ENCODE measurements at places on chromosomes 6 and 20.

- DNase-seq: no peak
Measured at GRCh38 chr6:160124605-160125004, 3.0 kb downstream of the SLC22A1 start.

DNA sequence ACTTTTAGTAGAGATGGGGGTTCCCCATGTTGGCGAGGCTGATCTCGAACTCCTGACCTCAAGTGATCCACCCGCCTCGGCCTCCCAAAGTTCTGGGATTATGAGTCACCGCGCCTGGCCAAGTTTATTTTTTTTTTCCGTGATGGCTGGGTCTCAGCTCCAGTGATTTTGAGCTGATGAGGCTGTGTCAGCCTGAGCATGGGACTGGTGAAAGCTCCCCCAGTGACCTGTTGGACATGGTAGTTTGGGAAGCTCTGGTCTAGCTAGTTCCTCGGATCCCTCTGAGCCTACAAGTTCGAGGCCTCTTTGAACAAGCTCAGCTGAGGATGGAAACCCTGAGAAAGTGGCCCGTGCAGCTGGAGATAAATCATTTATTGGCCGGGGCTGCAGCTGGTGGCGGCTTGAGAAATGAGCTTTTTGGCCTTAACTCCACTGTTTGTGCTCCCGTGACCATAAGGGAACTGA is 126.8 kb downstream of the SNX5 start:
- no peak for DNase-seq

DNA sequence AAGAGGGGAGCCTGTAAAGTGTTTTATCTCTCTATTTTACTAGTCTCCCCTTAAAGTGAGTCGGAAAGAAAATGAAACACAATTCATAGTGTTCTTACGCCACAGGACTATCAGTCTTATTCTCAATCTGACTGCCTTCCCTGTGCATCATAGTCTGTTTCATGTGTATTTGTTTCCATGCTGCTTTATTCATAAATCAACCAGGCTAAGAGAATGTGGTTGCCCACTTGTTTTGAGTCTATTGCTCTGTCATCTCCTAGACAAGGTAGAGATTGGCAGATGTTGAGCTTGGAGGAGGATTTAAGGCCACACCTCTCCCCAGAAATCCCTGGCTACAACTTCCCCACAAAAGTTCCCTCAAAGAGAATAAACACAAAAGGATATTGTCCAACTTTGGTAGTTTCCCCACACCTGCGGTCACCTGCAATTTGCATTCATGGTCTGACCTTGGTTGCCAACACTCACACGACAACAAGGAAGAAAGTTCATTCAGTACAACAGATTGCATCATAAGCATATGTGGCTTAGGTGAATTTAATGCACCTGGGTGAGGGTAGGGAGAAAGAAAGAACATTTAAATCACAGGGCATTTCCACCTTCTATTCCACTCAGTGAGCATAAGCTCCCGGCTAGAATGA is 167.1 kb upstream of the FBXL4 start:
- no peak for DNase-seq

GRCh38 chr20:37313546-37314091 is 24.2 kb downstream of the MANBAL start:
- DNase-seq: no peak

GRCh38 chr6:165146456-165146855 is 162.9 kb downstream of the C6orf118 start:
- no peak for DNase-seq

DNA sequence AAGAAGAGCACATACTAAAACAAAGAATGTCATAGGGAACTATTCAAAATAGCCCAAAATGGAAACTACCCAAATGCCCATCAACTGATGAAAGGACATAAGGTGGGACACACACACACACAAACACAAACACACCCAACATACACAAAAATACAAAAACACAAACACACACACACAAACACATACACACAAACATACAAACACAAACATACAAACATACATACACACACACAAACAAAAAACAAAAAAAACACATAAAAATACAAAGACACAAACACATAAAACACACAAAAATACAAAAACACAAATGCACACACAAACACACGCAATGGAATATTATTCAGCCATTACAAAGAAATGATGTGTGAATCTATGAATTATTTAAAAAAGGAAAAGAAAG is 203.6 kb downstream of the ERMARD start:
- no peak for DNase-seq

DNA sequence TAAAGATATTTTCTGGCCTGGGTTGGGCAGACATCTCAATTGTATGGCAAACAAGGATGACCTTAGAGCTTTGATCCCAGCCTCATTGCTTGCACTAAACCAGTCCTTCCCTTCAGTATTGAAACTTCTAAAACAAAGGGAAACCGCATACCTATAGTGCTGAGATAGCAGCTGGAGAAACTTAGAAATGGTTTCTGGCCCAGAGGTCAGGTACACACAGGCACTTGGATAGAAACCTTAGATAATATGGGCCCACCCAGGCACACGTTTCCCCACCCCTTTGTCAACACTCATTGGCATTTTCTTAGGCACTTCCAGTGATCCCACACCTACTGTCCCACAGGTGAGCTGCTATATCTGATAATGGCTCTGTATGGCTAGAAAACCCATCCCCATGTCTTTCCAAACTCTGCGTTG is 22.1 kb downstream of the NRSN1 start:
- no peak for DNase-seq

- no peak for DNase-seq
Measured at GRCh38 chr6:136719280-136720044, 72.8 kb downstream of the MAP3K5 start.

GRCh38 chr6:32885698-32886286 is 31.8 kb downstream of the PSMB9 start:
- DNase-seq: peak; percentile 80

- no peak for DNase-seq
Measured at GRCh38 chr6:169328112-169328801, 74.6 kb upstream of the THBS2 start.

DNA sequence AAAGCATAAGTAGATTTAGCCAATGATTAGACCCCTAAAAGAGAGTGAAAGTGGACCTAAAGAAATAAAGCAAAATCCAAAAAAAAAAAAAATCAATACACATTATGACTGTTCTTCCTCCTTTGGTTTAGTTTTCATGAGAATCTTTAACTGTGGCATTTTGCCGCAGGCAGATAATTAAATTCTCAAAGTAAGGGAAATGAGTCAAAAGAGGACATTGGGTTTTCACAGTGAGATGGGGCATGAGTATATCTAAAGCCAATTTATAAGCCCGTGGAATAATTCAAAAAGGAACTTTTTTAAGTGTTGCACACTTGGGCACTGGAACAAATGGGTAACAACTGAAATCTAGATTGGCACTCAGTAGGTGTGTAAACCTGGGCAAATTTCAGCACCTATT is 230.3 kb downstream of the PKHD1 start:
- no peak for DNase-seq

DNA sequence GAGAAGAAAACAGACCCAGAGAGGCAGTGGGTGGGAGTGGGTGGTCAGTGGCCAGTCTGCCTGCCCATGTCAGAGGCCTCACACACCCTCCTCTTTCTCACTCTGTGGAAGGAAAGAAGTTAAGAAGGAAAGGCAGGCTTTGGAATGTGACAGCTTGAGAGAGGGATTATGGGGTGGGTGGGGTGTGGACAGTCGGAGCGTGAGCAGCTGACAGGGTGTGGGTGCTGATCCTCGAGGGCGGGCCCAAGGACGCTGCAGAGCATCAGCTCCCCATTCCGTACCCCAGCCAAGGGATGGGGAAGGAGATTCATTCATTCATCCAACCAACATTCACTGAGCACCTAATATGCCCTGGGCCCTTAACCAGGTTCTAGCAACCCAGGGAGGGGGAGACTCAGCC is 4.8 kb downstream of the TGM6 start:
- DNase-seq: no peak

Measured in SW 1271 (cell line).